ENCODE measurements at places on chromosomes 4 and X.

DNA sequence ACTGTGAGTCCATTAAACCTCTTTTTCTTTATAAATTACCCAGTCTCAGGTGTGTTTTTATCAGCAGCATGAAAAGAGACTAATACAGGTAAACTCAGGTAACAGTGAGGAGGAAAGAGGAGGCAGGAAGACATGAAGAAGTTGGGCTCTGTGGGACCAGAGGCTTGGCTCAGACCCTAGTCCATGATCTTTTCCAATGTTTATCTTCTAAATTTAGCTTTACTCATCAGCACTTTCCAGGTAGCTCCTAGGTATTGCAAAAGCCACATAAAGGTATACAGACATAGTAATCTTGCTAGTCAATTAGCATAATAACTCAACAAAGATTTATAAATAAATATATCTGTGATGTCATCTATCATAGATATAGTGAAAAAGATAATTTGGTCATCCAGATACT is 11.2 kb upstream of the FRYL start:
- no peaks in the 10 kb centered on the region for H3K36me3 ChIP-seq
- H3K27me3 ChIP-seq = no peaks in the 10 kb centered on the region
- no peak for DNase-seq
- H3K27ac ChIP-seq = no peak overlapping the region

GRCh38 chr4:140137671-140138070 is 16.3 kb downstream of the MAML3 start:
- no peaks in the 10 kb centered on the region for H3K27me3 ChIP-seq
- no peak overlapping the region for H3K4me3 ChIP-seq

GRCh38 chr4:6372649-6373525 is 99.5 kb downstream of the PPP2R2C start:
- no peak overlapping the region for H3K27ac ChIP-seq
- DNase-seq = peak; percentile 5
- H3K4me1 ChIP-seq = no peaks in the 10 kb centered on the region
- H3K27me3 ChIP-seq = peaks cover 45% of the 10 kb centered on the region
- no peak overlapping the region for H3K4me3 ChIP-seq

GRCh38 chrX:44228621-44229020 is 114.9 kb downstream of the EFHC2 start:
- no peak overlapping the region for H3K4me3 ChIP-seq
- no peaks in the 10 kb centered on the region for H3K4me1 ChIP-seq
- H3K27me3 ChIP-seq = peaks cover 14% of the 10 kb centered on the region
- H3K27ac ChIP-seq = no peak overlapping the region
- no peaks in the 10 kb centered on the region for H3K36me3 ChIP-seq
- DNase-seq = no peak

- no peak overlapping the region for H3K27ac ChIP-seq
- H3K4me1 ChIP-seq = peaks cover 1% of the 10 kb centered on the region
- no peaks in the 10 kb centered on the region for H3K36me3 ChIP-seq
- no peaks in the 10 kb centered on the region for H3K27me3 ChIP-seq
- H3K4me3 ChIP-seq = no peak overlapping the region
Observed at GRCh38 chr4:66017671-66018070, 347.4 kb upstream of the EPHA5 start.

- peaks cover 4% of the 10 kb centered on the region for H3K36me3 ChIP-seq
- H3K4me3 ChIP-seq = peak overlapping the region; percentile 46
- no peaks in the 10 kb centered on the region for H3K27me3 ChIP-seq
- DNase-seq = peak; percentile 82
- peak overlapping the region; percentile 96 for H3K27ac ChIP-seq
Observed at GRCh38 chr4:76984127-76984526, 34.6 kb downstream of the SEPTIN11 start.

DNA sequence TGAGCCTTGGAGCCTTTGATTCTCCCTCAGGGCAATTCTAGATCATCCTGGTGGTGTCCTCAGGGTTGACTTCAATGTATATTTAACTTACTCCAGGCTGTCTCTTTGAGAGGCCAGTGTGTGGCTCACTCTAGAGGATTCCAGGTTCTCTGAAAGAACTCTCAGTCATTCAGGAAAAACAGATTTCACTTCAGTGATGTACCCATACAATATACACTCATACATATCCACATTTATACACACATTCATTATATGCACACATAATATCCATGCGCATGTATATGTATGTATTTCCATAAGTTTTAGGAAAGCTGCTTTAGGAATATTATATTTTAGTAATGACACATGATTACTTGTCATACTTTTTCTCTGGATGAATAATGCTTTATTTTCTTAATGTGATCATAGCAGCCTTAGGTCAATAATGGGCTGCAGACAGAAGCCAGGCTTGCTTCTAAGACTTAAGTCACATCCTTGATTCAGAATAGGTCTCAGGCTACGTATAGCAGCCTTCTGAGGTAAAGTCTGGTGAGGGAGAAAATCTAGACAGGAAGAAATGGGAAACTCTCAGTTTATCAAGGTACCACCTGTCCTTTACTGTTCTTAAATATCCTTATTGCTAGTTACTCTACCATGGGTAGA is 397.0 kb downstream of the GPAT3 start:
- no peak overlapping the region for H3K27ac ChIP-seq
- H3K36me3 ChIP-seq = no peaks in the 10 kb centered on the region
- H3K4me1 ChIP-seq = no peaks in the 10 kb centered on the region
- H3K4me3 ChIP-seq = no peak overlapping the region
- no peak for DNase-seq

- H3K27me3 ChIP-seq = no peaks in the 10 kb centered on the region
- no peaks in the 10 kb centered on the region for H3K36me3 ChIP-seq
- H3K27ac ChIP-seq = no peak overlapping the region
- no peaks in the 10 kb centered on the region for H3K4me1 ChIP-seq
Observed at GRCh38 chr4:187724456-187724855, 271.1 kb upstream of the ZFP42 start.

DNA sequence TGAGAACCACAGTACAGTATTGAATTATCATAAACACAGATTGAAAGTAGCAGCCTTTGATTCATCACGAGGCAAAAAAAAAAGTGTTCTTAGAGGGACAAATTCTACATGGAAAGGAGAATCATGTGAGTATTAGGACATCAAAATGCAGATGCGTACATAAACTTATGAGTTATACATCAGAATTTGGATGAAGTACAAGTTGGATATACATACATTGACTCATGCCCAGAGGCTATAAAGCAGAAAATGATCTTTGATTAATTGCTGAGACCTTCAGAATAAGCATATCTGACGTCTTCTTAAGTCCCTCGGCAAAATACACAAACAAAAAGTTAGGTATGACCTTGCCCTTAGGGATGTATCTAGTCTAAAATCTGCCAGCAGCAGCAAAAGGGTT is 206.4 kb downstream of the LDB2 start:
- no peak overlapping the region for H3K27ac ChIP-seq
- no peak overlapping the region for H3K4me3 ChIP-seq
- no peaks in the 10 kb centered on the region for H3K27me3 ChIP-seq
- no peaks in the 10 kb centered on the region for H3K36me3 ChIP-seq
- no peaks in the 10 kb centered on the region for H3K4me1 ChIP-seq

All from mesenchymal stem cell (in vitro differentiated cells and primary cell).